HAP-1 (cell line): ENCODE measurements at places on chromosomes 16 and 17.

GRCh38 chr16:67241008-67241900 lies 6.0 kb downstream of the FHOD1 start:
- DNase-seq: no peak

- DNase-seq: no peak
These were observed 5.9 kb upstream of the AATK start for GRCh38 chr17:81171941-81172340.

- no peak for DNase-seq
These were observed 32.7 kb upstream of the FOXF1 start for GRCh38 chr16:86477642-86478041.

DNA sequence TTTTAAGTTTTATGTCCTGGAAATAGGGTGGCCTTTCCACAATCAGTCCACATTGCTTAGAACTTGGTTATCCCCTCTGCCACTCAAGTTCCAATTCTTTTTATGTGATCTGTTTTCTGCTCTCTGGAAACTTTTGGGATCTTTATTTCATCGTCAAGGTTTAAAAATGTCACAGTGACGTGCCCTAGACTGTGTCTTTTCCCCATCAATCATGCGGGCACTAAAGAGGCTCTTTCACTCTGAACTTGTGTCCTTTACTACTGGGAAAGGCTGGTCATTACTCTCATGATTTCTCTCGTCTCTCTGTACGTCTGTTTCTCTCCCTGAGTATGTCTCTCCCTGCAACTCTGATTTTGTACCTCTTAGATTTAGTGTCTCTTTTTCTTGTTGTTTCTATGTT lies 189.8 kb upstream of the AXIN2 start:
- no peak for DNase-seq

DNA sequence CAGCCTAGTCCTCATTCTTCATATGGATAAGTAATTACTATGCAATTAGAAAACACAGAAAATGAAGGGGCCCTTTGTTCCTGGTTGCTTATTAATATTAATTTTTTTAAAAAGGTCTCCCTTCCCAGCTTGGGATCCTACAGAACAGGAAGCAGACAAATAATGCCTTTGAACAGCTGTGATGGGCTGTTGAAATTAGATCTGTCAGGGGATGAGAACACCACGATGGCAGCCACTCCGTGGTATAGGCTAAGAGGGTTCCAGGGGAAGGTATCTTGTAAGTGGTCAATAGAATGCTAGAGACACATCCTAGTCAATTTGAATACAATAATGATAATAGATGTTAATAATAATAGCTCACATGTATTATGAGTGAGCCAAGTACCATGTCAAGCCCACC lies 83.1 kb downstream of the CCDC182 start:
- no peak for DNase-seq

DNA sequence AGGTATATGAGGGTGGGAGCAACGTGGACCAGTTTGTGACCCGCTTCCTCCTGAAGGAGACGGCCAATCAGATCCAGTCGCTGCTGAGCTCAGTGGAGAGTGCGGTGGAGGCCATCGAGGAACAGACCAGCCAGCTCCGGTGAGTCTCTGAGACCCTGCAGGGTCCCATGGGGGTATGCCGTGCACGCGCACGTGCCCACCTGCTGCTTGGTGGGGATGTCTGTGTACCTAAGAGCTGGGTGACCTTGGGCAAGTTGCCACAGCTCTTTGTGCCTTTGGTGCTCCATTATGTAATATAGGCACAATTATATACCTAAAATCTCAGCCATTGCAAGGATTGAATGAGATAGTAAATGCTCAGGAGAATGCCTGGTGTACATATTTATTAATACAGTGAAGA lies 22.4 kb downstream of the NECAB2 start:
- no peak for DNase-seq

DNA sequence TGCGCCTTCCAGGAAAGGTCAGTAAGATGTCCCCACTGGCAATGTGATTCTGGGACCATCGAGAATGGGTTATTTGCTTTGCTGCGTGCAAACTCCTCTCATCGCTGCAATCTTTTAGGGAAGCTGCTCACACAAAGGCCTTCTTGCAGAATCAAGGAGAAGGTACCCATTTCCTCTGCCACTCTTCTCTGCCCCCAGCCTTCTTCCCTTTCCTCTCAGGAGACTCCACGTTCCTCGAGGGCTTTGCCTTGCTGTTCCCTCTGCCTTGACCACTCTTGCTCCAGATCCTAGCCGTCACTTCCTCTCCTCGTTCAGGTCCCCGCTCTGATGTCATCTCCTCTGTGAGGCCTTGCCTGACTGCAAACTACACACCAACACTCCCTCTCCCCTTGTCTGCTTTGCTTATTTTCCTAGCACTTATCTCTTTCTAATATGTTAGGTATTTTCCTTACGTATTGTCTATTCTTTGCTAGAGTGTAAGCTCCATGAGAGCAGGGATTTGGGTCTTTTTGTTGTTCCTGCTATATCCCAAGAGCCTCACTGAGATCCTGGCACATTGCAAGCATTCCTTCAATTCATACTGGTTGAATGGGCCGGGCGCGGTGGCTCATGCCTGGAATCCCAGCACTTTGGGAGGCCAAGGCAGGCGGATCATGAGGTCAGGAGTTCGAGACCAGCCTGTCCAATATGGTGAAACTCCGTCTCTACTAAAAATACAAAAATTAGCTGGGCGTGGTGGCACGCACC lies 5.3 kb upstream of the CRK start:
- no peak for DNase-seq

- DNase-seq: no peak
These were observed 43.7 kb downstream of the PKD1L3 start for GRCh38 chr16:71956486-71956885.

DNA sequence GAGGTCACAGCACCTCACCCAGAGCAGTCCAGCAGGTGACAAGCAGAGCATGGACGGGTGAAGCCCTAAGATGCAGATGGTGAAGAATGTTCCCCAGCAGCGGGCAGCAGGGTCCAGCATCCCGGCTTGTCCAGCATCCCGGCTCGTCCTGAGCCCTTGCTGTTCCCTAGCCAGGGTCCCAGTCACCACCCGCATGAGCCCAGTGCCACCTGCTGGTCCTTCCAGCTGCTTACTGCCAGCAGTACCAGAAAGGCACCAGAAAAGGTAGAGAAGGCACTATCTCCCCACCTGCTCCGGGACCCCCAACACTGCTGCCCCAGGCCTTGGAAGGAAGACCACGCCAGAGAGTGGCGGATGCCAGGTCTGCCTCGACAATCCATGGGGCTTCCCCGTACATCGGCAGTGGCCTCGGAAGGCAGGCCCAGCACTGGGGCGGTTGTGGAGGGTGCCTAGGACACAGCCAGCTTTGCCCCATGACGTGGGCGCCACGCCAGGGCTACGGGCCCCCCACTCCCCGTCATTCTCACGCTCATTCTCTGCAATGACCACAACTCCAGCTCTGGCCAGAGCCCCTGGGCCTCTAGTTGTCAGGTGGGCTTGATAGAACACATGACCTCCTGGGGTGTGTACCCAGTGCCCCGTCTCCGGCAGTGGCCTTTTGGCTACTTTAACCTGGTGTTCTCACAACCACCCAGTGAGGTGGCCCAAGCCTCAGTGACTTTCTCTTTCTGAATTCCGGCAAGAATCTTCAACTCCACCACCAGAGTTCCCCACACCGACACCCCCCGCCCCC lies 1.4 kb downstream of the CENPX start:
- no peak for DNase-seq

DNA sequence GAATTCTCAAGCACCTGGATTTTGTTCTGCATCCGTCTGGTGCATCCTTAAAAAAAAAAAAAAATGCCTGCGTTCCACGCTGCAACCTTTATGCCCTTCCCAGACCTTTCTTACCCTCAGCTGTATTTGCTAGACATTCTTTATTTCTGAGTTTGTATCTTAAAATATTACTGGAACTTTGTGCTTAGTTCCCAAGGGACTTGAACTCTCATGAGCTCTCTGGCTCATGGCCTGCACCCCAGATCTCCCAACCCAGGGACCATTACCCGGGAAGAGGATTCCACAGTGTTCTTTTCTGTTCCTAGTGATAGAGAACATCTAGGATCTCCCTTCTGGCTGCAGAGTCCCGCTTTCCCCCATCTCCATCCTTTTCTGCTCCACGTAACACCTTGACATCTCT lies 28.9 kb upstream of the CLEC18A start:
- no peak for DNase-seq

GRCh38 chr16:50880926-50881325 lies 139.0 kb downstream of the CYLD start:
- DNase-seq: no peak
